ENCODE measurements at places on chromosomes 4 and X.

- no peak for DNase-seq
These were observed 393.5 kb downstream of the KCNIP4 start for GRCh38 chr4:21555083-21555482.

- DNase-seq, result peak; percentile 81
These were observed at the start of gene CTBP1 for GRCh38 chr4:1248245-1249147. CTBP1 (minus strand) TSS chr4:1249130; CDS start chr4:1241331, 7,799 bp downstream.

GRCh38 chr4:85058551-85058950, 92.1 kb upstream of the WDFY3 start:
- DNase-seq, result no peak

GRCh38 chrX:51440365-51440764, 56.0 kb downstream of the NUDT11 start:
- no peak for DNase-seq

DNA sequence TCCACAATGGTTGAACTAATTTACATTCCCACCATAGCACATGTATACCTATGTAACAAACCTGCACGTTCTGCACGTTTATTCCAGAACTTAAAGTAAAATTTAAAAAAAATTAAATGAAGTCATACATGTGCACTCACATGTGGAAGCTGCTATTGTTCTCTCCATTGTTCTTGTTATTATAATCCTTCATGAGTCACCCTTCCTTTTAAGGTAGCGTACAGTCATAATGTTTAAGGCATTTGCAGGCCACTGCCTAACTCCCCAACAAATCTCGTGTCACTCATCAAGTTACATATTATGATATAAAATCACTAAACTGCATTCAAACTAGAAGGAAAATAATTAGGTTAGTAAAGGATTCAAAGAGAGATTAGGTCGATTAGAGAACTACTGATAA, 63.6 kb downstream of the SLC7A11 start:
- DNase-seq, result no peak

DNA sequence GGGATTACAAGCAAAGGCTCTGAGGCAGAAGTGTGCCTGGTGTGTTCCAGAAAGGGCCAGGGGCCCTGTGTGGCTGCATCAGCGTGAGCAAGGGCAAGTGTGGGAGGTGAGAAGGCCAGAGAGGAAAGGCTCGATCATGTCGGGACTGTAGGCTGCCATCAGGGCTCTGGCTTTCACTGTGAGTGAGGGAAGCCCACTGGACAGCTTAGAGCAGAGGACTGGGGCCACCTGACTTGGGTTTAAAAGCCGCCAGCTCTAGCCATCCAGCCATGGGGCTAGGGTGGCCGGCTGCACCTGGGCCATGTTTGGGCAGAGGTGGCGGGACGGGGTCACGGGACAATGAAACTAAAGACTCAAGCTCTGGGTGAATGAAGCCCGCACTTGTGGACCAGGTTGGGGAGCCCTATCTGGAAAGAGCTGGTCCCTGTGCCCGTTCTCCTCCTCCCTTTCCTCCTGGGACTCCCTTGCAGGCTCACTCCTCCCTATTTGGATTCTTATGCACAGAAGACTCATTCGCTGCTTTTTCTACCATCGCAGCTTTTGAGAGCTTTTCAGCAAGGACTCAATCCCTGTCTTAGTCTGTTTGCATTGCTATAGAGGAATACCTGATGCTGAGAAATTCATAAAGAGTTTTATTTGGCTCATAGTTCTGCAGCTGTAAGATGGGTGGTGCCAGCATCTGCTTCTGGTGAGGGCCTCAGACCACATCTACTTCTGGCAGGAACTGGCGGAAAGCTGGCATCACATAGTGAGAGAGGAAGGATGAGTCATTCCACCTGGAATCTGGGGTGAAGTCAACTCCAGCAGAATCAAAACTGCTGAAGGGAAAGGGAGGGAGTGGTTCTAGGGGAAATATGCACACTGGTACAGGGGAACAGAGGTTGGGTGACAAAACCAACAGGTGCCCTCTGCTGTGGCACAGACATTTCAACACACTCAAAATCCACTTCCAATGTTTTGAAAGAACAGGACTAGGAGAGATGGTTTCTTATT, 15.3 kb downstream of the CTAG1B start:
- DNase-seq, result no peak

DNA sequence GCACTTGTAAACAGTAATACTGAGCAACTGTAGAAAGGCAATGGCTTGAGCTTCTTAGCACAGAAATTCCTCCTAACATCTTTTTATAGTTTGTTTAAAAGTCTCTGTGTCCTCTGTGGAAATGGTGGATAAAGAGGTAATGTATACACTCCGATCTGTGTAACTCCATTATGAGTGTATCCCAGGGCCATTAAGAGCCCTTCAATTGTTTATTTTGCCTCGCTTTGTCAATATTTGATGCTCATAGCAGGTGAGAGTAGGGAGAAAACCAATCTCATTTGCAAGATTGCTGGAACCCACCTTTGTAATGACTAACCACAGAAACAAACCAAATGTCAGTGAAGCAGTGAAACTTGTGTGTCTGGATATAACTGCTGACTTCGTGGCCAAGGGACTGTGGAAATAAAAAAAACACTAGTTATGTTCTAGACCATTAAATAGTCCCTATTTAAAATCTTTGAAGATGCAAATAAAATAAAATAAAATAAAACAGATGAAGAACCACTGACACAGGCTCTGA, 598.2 kb upstream of the BOD1L1 start:
- no peak for DNase-seq

GRCh38 chr4:80184053-80184824, 13.1 kb upstream of the PRDM8 start:
- peak; percentile 80 for DNase-seq

- DNase-seq, result no peak
These were observed 621.0 kb downstream of the TECRL start for GRCh38 chr4:63788271-63788670.

DNA sequence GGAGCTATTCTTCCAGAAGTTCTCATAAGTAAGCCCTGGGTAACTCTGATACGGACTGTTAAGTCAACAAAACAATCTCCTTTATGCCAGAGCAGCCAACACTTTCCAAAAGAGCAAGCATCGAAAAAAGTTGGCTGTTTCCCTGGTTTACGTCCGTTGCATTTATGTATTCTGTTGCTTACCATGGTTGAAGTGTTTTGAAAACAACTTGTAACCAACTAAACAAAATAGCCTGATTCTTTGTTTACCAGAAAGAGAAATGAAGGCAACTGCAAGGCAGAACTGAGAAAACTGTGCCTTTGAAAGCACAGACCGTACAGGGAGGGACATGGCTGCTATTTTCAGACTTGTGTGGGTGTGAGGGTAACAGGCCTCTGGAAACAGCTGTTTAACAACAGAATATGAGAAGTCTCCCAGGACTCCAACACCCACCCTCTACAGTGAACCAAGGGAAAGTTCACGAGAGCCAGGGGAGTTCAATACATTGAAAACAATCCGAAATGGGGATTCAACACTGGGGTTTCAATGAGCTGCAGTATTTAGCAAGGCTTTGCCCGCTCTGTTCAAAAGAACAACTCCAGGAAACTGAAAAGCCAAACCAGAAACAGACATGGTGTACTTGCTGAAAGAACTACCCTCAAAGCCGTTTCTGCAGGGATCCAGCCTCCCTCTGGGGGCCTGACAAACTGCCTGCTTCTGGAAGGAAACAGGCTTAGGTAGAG, 95.8 kb upstream of the EGFL6 start:
- no peak for DNase-seq

GRCh38 chrX:12804655-12805054, 13.4 kb downstream of the PRPS2 start:
- no peak for DNase-seq

GRCh38 chr4:81436096-81436495, 35.6 kb downstream of the RASGEF1B start:
- DNase-seq, result no peak

DNA sequence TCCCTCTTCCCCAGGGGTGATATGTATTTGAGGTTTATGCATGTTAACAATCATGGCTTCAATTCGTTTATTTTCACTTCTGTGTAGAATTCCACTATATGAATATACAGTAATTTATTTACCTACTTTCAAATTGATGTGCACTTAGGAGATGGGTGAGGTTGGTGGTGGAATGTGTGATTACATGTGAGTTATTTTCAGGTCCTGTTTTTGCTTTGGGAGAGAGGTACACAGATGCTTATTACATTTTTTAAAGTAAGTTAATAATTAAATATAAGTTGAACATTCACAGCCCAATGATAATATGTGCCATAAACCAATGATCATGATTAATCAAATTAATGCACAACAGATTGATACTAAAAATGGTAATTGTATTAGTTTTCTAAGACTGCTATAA, 79.5 kb downstream of the SPRY1 start:
- no peak for DNase-seq

DNA sequence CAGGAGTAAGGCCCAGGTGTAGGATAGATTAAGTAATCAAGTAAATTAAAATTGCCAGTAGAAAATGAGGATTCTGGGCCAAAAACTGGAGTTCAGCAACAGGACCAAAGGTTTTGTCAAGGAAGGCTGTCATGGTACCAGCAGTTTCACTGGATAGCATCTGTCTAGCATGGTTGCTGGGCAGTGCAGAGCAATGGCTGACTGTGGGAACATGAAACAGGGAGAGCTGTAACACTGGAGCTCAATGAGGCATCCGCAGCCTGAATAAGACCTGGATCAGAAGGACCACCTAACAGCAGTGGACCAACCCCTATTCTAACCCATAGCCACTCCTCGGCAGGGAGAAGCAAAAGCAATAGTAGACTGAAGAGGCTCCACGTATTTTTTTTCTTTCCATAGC, 132.4 kb downstream of the ATOH1 start:
- DNase-seq, result no peak

DNA sequence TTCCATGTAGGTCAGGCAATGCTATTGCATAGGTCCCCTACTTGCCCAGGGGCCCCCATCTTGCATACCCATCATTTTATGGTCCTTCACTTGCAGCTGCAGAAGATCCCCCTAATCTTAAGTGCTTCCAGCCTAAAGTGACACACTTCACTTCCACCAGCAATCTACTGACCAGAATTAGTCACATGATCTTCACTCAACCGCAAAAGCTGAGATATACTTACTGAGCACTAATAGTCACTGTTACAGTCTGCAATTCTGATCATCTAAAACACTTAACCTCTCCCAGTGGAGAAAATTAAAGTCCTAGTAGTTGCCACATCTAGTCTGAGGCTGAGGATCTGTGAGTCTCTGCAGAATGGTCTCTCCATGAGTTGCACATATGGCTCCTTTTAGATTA, 82.1 kb downstream of the AREG start:
- no peak for DNase-seq

DNA sequence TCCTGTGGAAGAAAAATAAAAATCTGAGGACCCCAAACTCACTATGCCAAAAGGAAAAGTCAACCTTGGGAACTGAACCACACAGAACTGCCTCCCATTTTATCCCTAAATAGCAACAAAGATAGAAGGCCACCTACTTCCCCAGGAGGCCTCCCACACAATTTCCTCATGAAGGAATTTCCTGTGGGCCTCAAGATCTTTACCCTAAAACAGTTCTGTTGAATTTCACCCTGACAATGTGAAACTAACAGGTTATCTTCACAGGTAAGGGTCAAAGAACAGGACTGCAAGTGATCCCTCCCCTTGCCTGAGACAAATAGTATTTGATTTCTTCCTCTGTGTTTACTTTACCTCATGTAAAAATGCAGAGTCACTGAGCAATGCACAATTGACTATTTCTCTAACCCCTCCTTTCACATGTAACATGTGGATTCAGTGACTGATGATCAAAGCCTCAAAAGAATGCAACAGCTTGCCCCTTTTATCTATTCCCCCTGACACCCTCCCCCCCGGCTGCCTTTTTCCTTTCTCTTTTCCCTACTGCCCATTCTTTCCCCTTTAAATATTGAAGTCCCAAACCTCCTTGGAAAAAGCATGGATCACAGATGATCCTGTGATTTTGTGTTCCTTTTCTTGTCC, 33.3 kb downstream of the MEPE start:
- DNase-seq, result no peak
